ENCODE measurements at places on chromosomes 1 and 21.
A peak's percentile ranks its signal among the peaks of the same experiment; 100 is the strongest.

- peak; percentile 89 for DNase-seq
Observed at GRCh38 chr1:1033009-1033587, 13.2 kb downstream of the AGRN start.

- no peak for DNase-seq
Observed at GRCh38 chr1:36673202-36673601, 190.5 kb upstream of the CSF3R start.

DNA sequence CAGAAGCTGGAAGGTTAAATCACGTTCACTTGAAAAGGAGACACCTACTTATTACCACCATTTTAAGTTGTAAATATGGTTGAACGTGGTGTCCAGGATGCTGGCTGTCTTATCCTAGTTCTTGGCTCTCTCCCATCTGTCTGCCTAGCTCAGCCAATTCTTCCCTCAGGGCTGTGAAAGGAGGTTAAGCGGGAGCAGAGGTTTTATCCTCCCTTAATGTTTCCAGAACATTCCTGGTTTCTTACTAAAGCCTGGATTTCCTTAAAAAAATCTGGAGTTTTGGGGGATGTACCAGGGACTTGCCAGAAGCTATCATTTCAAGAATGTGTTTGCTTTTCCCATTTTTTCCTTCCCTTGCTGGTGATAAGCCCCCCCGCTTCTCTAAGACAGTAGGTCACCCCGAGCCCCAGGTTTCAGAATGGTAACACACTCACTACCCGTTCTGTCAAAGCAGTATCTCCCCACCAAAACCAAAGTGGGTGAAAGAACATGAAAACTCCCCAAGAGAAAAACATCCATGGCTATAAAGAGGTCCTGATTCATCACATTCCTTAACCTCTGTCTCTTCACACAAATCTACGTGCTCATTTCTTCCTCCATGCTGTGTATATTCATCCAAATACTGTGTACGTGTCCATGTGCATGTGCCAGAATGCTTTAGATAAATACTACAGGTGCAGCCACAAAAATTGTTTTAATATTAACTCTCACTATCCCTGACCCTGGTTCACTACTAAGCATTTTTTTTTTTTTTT is 114.7 kb downstream of the MAP3K21 start:
- no peak for DNase-seq

DNA sequence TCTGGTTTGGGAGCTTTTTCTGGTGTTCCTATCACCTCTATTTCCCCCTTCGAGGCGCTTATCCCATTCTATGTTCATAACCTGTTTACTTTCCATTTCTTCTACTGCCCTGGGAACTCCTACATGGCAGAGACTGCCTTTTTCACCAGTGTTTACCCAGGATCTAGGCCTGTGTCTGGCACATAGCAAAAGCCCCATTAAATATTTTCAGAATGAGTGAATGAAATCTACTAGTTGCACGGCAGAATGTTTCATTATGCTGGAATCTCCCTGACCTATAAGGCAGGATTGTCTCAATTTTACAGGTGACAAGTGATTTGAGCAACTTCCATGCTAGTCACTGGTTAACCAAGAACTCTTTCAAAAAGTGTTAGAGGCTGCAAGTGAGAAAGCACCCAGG is 70.1 kb downstream of the PGM1 start:
- DNase-seq = no peak

DNA sequence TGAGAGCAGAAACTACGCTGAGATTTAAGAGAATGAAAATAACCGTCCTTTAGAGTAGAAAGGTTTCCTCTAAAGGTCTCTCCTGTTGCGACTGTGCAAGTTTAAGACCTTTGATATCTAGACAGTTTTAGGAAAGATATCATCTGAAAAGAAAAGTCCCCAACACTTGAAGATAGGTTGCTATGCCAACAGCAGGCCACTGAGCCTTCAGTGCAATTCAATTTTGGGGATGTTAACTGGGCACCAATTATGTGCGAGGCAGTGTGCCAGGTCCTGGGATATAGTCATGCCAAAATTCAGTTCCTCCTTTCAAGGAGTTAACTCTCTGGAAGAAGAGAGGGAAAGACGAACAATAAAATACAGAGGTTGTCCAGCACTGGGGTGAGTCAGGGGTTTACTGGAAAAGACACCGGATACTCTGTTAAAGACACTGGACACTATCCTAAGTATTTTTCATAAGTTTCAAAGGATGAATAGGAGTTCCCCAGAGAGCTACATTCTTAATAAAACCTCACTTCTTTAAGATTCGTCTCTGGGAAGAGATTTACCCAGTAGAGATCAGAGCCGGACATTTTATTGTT is 25.5 kb upstream of the ZNF281 start:
- DNase-seq = no peak

GRCh38 chr21:42733037-42733627 is 79.7 kb downstream of the PDE9A start:
- no peak for DNase-seq

DNA sequence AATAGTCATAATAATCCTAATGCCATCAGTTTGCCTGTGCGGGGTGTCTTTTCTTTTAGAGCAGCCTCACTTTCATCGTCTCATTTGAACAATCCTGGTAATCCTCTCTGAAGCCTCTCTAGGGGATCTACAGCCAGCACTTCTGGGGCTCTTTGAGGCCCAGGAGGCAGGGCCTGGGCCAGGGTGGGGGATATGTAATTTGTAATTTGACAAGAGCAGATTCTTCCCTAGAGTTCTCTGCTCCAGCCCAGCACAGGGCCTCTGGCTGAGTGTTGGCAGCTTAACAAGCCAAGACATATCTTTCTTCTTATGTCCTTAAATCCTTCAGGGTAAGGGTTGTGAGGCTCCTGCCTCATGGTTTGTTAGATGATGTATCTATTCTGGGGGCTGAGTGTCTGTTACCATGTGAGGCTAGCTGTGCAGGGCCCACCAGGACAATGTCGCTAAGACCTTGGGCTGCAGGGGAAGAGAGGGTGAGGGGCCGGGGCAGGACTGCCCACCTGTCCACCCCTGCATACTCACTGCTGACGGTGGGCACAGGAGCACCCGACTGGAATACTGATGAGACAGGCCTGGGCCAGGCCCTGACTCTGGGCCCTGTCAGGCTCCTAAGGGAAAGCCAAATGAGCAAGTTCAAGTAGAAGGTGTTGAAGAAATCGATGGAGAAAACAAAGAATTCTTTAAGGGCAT is 45.3 kb upstream of the PARP1 start:
- DNase-seq = no peak

DNA sequence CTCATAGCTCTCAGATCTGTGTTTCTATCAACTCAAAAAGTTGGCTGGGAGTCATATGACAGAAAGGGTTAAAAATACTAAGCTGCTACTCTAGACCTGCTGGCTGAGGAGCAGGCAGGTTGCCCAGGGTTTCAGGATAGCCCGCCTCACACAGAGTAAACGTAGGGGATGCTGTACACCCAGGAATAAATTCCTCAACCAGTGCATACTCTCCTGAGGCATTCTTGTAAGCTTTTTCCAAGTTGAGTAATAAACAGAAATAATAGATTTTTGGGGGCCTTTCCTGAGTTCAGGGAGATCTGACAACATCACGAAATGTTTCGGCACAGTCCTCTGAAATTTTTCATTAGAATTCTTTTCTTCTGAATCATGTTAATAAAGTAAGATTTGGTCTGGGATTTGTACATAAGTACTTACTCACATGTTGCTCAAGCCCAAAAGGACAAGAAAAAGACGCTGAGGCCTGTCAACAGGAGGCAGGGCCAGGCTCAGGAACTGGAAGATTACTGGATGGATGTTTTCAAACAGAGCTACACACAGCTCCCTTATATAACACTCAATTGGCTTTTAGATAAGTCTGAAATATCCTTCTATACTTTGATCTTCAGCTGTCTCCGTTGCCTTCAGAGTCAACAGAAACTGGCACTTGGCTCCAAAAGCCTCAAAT is 41.0 kb downstream of the TGFBR3 start:
- no peak for DNase-seq

DNA sequence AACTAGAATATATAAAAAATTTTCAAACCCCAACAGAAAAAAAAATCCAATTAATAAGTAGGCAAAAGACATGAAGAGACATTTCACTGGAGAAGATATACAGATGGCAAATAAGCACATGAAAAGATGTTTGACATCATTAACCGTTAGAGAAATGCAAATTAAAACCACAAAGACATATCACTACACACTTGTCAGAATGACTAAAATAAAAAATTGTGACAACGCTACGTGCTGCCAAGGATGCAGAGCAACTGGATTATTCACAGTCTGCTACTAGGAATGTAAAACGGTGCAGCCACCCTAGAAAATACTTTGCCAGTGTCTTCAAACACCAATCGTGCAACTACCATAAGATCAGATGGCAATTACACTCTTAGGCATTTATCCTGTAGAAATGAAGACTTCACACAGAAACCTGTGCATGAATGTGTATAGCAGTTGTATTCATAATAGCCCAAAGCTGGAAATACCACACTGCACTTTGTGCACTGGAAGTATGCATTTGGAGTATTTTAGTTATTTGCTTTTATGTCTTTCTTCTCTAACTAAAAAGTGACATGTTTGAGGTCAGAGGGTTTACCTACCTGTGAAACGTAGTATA is 75.3 kb upstream of the PALMD start:
- no peak for DNase-seq

GRCh38 chr1:65147424-65148177 is 402 bp upstream of the AK4 start:
- peak; percentile 10 for DNase-seq

DNA sequence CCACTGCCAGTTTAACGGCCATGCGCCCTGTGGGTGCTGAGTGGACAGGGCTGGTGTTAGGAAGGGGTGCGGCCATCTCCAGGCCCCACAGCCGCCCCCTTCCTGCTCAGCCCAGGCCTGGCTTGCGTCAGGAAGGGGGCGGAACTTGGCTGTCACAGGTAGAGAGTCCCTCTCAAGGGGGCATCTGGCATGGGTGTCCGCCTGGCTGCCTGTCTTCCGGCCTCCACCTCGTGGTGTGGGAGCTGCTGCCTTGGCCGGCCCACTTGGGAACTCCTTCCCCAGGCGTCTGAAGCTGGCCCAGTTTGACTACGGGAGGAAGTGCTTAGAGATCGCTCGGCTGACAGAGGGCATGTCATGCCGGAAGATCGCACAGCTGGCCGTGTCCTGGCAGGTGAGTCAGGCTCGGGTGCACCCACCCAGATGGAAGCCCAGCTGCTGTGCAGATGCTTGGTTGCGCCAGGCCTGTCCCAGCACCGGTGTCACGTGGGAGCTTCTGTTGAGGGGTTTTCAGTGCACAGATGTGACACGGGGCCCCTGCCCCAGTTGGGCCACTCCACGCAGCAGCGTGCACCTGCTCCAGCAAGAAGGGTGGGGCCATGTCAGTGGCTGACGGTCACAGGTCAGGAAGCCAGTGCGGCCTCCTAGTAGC is 9.1 kb upstream of the ATAD3B start:
- DNase-seq = peak; percentile 20

DNA sequence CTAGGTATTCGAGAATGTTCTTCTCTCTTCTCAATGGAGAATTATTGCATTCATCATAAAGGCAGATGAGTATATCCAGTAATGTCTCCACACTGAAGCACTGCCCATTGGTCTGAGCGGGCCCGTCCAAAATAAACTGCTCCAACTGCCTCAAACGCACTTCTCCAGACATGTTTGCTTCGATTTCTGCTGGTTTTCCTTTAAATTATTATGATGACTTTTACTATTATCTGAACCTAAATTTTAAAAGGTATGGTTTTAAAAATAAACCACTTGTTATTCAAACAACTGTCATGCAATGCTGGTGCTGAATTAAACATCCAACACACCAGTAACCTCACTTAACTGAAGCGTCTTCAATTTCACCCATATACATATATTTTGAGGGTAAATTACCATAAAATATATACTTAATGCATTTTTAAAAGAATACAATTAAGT is 1.3 kb downstream of the CDC42BPA start:
- no peak for DNase-seq

- DNase-seq = peak; percentile 16
Observed at GRCh38 chr1:167713330-167714081, 8.3 kb upstream of the MPZL1 start.

DNA sequence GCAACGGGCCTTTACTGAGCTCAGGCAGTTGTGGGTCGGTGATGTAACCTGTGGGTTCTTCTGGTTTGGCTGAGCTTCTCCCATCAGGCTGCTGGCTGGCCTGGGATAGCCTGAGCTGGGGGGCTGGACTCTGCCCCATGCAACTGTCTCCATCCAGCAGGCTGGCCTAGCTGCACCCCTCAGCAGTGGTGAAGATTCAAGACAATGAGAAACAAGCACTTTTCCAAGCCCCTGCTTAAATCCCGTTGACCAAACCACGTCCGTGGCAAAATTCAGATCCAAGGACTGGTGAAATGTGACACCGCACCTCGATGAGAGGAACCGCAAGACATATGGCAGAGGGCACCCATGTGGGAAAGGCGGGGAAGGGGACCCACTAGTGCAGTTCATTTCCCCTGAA is 25.6 kb downstream of the PRSS38 start:
- DNase-seq = no peak

DNA sequence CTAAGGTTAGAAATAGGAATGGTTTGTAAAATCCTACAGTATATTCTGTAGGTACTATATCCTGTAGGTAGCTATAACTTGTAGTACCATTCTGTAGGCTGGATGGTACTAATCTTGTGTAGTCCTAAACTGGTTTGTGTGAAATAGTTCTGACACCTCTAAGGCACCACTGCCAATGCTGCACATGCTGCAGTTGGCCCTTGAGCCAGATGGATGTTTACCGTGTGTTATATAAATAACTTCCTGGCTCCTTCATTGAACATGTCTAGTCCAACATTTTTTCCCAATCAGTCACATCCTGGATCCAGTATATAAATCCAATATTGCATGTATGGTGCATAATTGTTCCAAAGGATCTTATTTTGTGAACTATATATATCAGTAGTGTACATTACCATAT is 89.5 kb upstream of the GNG4 start:
- no peak for DNase-seq

GRCh38 chr1:213119794-213120193 is 68.8 kb downstream of the RPS6KC1 start:
- DNase-seq = no peak

- DNase-seq = peak; percentile 33
Observed at GRCh38 chr1:167722152-167722869, 529 bp downstream of the MPZL1 start.

DNA sequence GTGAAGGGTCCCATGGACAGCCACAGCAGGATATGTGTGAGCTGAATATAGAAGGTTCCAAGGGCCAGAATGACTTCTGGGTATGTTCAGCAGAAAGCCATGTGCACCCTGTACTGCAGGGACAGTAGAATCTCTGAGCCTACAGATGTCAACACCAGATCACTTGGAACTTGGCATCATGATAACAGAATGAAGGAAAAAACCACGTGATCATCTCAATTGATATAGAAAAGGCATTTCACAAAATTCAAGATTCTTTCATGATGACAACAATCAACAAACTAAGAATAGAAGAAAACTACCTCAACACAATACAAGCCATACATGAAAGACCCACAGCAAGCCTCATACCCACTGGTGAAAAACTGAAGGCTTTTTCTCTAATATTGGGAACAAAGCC is 885 bp upstream of the KRTAP12-2 start:
- no peak for DNase-seq

- no peak for DNase-seq
Observed at GRCh38 chr1:156165083-156165482, 11.7 kb downstream of the SEMA4A start.

Data from CD4-positive, alpha-beta T cell treated with Interleukin-6 for 4 hours (primary cell).